Left ventricle myocardium inferior (tissue), 1 donor: ENCODE measurements at places on chromosomes 5 and 9. TPM values are rescaled to one million over a fixed set of nuclear protein-coding genes. Genes with fewer than 3 reads are reported as not detected.

The ARSI gene
- 0.16 TPM for total RNA-seq

The DCTN3 gene
- total RNA-seq, result 135 TPM

The ZMAT2 gene
- 35.5 TPM for total RNA-seq

The PTPN3 gene
- 27.4 TPM for total RNA-seq

The SNCAIP gene
- total RNA-seq, result 1.4 TPM

The SH3PXD2B gene
- total RNA-seq, result 5.2 TPM

DNA sequence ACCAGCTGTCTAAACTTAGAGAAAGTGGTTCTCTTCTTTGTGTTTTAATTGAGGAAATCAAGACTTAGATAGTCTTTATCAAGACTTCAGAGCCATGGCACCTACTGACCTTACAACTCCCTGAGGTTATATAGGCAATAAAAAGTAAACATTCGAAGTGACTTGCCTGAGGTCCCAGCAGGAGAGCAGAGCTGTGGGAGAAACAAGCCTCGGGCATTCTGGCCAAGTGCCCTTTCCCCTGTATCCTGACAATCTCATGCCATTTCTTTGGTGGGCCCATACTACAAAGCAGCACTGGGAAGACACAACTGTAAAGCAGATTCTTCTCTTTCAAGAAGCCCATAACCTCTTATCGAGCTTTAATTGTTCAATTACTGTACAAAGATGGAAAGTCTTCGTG is 23.1 kb downstream of the FREM1 start:
- DNase-seq, result no peak

GRCh38 chr5:27403243-27403882 is 365.0 kb upstream of the CDH9 start:
- DNase-seq, result no peak

DNA sequence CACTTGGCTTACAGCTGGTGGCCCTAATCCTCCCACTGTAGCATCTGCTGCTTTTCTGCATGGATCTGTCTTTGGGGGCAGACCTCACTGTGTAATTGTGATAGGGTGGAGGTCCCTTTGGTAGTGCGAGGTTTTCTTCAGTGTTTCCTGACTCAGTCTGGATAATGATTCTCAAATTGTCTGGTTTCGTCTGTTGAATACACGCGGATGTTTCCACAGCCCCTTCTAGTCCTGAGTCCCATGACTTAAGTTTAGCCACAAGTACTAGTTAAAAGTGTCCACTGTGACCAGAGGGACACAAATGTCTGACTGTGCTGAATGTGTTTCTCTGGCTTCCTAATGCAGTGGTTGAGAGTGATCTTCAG is 70.5 kb downstream of the LMNB1 start:
- DNase-seq, result no peak

GRCh38 chr5:55173687-55174230 is 782 bp upstream of the CDC20B start:
- no peak for DNase-seq

- peak; percentile 73 for DNase-seq
These were observed 51.8 kb upstream of the GALNT10 start for GRCh38 chr5:154138701-154139100.

DNA sequence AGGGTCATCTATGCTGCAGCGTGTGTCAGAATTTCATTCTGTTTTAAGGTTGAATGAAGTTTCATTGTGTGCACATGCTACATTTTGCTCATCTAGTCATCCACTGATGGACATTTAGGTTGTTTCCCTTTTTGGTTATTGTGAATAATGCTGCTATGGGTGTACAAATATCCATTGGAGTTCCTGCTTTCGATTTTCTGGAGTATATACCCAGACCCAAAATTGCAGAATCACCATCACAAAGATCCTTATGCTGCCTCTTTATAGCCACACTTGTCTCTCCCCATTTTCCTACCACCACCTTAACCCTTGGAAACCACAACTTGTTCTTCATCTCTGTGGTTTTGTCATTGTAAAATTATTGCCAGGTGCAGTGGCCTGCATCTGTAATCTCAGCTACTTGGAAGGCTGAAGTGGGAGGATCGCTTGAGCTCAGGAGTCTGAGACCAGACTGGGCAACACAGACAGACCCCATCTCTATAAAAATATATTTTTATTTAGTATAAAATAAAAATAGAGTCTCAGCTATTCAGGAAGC is 166.2 kb downstream of the HSD17B3 start:
- DNase-seq, result no peak

DNA sequence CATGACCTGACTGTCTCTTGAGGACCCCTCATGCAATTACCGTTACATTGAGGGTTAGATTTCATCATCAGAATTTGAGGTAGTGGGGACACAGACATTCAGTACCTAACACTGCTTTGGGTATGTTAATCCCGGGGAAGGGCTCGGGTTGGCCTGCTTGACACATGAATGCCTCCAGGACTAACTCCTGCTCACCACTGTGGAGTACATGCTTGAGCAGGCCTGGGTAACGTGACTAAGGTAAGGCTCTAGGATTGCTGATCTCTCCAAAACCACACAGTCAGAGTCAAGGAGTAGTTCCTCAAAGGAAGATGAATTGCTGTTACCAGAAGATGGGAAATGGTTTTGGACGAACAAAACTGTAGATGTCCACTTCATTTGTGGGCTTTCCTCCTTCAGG is 376.3 kb upstream of the ZNF462 start:
- DNase-seq, result no peak

DNA sequence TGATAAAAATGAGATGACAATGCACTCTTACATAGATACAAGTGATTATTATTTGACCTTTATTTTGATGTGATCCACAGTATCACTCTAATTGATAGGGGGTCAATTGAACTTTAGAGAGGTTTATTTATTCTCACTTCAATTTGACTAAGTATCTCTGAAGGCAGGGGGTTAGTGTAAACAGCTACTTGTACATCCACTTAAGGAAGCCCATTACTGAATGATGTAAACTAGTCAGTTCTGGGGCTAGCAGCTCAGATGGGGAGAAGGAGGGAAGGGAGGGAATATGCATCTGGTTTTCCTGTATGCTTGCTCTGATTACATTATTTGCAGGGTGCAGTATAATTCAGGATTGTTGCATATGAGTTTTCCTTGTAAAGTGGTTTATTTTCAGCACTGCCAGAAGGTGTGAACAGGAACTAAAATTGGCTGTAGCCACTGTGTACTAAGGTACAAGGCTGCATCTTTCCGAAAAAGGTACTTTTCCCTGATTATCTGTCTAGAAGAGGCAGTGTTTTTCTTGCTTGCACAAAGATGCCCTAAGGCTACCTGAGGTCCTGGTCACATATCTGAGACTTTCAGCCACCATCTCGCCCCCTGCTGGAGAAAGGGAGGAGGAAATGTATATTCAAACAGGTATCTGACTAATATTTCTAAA is 51.2 kb downstream of the MRPS27 start:
- DNase-seq, result no peak

DNA sequence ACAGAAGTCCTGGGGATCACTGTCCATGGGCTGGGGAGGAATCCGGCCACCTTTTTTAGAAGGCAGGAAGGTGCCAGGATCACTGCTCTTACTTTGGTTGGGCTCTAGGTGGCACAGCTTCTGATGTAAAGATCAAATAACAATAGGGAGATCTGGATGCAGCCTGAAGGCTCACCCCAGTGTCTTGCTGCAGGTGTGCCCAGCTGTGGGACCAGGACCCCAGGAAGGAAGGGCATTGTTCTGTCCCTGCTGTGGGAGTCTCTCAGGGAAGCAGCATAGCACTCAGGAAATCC is 69.6 kb downstream of the DAB2IP start:
- no peak for DNase-seq

GRCh38 chr5:31861601-31862000 is 222.7 kb downstream of the PDZD2 start:
- DNase-seq, result no peak

DNA sequence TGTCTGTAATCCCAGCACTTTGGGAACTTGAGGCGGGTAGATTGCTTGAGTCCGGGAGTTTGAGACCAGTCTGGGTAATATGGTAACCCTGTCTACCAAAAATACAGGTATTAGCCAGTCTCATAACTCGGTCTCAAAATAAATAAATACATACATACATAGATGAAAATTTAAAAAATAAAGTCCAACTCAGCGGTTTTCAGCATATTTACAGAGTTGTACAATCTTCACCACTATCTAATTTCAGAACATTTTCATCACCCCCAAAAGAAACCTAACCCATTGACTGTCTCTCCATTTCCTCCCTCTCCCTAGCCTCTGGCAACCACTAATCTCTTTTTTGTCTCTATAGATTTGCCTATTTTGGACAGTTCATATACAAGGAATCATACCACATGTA is 10.7 kb downstream of the RMND5B start:
- DNase-seq, result no peak

DNA sequence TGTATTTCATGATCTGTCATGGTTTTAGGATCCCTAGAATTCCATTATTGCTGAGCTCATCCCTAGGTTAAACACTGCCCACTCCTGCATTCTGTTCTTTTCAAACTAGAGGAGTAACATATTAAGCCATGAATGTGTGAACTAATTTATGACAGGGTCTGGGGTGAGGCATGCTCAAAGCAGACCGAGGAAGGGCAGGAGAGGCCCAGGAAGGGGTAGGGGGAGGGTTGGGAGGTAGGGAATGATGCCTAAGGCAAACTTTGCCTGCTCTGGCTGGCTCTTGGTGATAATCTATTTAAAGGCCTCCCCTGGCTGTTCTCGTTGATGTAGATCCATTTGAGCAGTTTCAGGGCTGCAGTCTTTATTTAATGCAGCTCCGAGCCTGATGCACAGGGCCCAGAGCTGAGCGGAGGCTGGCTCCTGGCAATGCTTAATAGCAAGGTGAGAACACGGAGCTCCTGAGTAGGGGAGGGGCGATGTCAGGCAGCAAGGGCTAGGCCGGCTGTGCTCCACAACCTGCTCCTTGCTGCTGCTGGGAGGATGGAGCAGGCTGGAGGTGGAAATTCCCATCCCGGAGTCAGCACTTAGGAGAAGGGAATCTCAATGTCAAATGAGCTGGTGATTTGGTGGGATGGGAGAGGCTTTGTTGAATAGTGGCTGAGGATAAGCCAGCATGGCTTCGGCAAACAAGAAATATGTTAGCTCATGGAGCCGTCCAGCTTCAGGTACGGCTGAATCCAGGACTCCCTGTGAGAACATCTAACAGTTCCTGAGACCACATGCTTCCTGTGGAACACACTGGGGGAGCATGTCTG is 73.2 kb upstream of the UNC5A start:
- no peak for DNase-seq

GRCh38 chr5:87195616-87196015 is 72.1 kb upstream of the RASA1 start:
- DNase-seq, result no peak

GRCh38 chr9:73426269-73426668 is 274.6 kb downstream of the ANXA1 start:
- DNase-seq, result no peak

GRCh38 chr5:131916481-131916880 is 29.0 kb downstream of the MEIKIN start:
- no peak for DNase-seq
